ENCODE measurements at places on chromosomes 3 and 15.

- DNase-seq = no peak
Observed at GRCh38 chr3:107241217-107241616, 136.0 kb upstream of the CCDC54 start.

DNA sequence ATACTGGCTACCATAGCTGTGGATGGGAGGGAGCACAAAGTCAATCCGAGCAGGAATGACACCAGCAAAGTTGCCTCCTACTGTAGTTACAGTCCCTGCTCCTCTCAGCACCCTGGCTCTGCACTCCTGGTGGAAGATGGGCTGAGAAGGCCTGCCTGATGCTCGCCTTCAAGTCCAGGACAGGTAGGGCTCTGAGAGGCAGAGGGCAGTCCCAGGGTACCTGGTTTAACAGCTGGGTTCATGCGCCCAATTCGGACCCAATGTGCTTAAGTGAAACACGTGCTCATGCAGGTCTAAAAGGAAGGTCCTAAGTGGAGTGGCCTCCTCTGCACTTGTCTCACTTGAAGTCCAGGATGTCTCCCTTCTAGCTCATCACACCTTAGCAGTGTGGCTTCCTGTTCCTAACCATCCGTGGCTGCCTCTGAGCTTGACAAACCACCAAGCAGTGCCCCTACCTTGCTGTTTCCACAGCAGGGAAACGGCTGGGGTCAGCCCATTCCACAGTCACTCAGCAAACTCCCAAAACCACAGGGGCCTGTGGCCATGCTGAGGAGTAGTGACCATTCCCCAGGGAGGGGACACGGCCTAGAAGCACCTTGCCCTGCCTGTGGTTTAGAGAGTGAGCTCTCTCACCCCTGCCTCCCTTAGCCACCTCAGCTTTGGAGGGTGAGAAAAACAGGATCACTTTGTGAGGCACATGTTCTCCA lies 3.9 kb upstream of the MUSTN1 start:
- no peak for DNase-seq

DNA sequence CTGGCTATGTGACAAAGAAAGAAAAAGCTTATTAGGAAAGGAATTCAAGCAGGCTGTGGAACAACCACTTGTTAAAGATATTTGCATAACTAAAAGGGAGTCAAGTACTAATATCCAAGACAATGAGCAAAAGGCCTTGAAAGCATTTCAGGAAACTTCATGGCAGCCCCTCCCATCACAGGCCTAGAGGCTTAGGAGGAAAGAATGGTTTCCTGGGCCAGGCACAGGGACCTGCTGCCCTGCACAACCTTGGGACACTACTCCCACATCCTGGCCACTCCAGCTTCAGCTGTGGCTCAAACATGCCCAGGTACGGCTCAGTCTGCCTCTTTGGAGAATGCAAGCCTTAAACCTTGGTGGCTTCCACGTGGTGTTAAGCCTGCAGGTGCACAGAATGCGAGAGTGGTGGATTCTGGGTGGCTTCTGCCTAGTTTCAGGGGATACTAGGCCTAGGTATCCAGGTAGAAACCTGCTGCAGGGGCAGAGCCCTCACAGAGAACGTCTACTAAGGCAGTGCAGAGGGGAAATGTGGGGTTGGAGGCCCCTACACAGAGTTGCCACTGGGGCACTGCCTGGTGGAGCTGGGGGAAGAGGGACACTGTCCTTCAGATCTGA lies 121.6 kb downstream of the OPA1 start:
- DNase-seq = no peak

- DNase-seq = no peak
Observed at GRCh38 chr15:82530006-82530405, 10.3 kb downstream of the RPS17 start.

- DNase-seq = no peak
Observed at GRCh38 chr3:79881431-79881830, 113.6 kb upstream of the ROBO1 start.

- no peak for DNase-seq
Observed at GRCh38 chr3:19947549-19948225, 790 bp downstream of the RAB5A start.

- DNase-seq = no peak
Observed at GRCh38 chr3:128933922-128934253, 54.5 kb downstream of the ACAD9 start.

DNA sequence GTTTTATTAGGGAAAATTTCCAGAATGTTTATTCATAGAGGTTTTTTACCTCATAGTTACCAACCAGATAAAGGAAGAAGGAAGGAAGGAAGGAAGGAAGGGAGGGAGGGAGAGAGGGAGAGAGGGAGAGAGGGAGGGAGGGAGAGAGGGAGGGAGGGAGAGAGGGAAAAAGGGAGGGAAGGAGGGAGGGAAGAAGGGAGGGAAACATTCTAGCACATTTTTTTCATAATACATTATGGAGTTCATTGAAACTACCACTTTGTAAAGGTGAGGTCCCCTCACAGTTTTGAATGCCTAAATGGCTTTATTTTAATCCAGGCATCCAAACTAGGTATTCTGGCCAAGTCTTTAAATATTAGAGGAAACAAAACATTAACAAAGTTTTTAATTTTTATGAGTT lies 1049.1 kb downstream of the ROBO1 start:
- DNase-seq = no peak

GRCh38 chr15:80093854-80094418 lies 34.5 kb downstream of the ZFAND6 start:
- no peak for DNase-seq

DNA sequence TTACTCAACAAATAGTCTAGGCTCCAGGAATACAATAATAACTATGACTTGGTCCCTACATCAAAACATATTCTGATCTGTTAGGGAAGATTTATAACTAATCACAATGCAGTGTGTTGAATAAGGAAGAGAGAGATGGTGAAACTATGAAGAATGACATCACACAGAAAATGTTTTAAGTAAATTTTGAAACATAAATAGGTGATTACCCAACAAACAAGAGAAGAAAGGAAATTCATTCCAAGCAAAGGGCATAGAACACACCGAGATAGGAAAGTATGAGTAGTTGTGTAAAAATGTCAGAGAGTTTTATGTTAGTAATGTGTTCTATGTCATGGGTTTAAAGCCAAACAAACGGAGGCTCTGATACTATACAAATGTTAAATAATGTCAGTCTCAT lies 13.4 kb downstream of the SEC62 start:
- no peak for DNase-seq

DNA sequence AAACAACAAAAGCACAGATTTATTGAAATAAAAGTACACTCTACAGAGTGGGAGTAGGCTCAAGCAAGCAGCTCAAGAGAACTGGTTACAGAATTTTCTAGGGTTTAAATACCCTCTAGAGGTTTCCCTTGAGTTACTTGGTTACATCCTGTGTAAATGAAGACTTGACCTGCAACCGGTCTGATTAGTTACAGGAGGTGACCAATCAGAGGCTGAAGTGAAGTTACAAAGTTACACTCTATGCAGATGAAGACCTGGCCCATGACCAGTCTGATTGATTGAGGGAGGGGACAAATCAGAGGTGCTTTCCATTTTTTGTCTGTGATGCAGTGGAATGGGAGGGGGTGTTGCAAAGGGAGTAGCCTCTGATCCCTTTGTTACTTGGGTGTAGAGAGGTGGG lies 723.4 kb downstream of the ZPLD1 start:
- no peak for DNase-seq

DNA sequence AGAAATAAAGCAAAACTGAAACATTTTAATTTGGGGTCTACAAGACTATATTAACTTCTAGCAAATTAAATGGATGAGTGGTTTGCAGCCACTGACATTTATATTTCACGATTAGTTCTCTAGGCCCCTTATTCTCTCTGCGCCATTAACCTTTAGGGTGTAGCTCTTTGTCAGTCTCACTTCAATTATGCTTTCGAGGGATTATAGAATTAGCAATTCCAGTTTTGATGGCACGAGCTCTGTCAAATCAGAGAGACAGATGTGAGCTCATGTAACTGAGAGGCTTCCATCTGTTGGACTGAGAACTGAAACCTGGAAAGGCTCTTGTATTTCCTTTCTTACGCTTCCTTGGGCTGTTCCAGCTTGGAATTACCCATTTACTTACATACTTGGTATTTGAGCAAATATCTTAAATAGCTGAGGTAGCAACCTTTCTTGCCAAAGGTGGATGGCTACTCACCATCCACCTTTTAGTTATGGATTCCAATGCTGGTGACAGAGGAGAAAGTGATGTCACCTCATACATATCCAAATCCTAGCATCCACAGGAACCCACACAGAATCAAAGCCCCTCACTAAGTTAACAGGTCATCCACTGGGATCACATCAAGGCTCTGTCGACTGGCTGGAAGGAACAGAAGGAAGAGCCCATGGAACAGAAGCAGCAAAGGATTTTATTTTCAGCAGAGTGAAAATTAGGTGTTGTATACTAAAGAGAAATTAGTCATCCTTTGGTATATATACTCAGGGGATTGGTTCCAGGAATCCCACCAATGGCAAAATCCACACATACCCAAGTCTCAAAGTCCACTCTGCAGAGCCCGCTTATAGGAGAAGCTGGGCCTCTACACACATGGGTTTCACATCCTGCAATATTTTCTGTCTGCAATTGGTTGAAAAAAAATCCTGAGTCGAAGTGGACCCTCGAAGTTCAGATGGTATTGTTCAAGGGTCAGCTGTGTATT lies 20.8 kb downstream of the VGLL4 start:
- DNase-seq = no peak

GRCh38 chr15:95446854-95447253 lies 883.6 kb upstream of the NR2F2 start:
- DNase-seq = no peak

DNA sequence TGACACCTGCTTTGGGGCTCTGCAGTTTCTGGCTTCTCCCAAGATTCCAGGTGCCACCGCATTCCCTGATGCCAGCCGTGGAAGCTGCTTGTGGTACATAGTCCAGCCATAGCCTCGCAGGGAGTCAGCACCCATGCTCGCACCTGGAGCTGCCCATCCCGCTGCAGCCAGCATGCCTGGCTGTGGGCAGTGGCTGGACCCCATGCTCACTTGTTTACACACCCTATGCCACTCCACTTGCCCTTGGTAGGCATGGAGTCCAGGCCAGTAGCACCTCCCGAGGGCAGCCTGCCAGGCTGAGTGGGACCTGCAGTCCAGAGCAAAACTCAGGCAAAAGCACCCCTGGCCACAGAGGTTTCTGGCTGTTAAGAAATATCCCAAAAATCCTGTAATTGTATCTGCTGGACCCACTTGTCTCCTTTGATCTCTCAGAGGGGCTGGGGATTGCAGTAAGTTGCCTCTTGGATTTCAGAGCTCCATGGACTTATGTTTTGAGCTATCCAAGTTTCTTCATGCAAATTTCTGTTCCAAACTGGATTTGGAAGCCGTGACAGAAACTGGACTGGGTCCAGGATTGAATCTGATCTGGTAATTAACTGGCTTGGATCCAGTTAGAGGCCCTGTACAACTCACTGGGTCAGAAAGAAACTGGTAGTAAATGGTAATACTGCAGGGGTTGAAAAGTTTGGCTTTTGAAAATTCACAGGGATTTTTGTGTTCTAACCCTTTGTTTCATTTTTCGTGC lies 149.3 kb downstream of the FMN1 start:
- no peak for DNase-seq

DNA sequence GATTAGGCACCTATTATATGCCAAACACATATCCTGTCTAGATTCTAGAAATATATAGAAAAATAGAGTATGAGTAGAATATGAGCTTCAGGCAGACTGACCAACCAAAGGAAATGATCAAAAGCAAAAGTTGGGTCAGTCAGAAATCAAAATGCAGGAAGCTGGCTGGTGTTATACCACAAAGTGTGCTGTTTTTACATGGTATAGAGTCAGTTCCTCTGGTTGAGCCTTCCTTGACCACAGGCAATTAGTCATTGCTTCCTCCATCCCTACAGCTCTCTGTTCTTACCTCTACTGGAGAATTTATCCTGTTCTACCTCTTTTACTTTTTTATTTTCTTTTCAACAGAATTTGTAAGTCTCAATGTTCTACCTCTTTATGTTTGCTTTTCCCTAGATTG lies 149.8 kb downstream of the TMCO5A start:
- DNase-seq = no peak

DNA sequence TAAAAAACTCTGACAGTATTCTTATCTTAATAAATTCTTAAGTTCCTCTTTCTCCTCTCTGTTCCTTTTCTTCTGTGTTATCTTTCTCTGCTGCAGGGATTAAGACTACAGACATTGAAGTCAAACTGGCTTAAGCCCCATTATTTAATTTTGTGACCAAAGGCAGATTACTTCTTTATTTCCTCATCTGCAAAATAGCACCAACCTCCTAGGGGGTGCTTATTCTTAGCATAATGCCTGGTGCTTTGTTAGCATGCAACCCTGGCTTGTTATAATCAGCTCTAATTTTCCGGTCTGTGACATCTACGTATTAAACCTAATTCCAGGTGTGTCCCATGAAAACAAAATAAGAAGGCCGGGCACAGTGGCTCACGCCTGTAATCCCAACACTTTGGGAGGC lies 23.8 kb downstream of the SEMA6D start:
- no peak for DNase-seq

GRCh38 chr3:103195216-103195615 lies 760.4 kb downstream of the ZPLD1 start:
- DNase-seq = no peak

GRCh38 chr3:144511346-144511745 lies 539.7 kb downstream of the DIPK2A start:
- DNase-seq = no peak

GRCh38 chr3:69014022-69014580 lies 617 bp upstream of the EOGT start:
- no peak for DNase-seq

- no peak for DNase-seq
Observed at GRCh38 chr3:146133441-146133840, 27.5 kb downstream of the PLOD2 start.

GRCh38 chr3:149603126-149604074 lies 54.4 kb downstream of the WWTR1 start:
- no peak for DNase-seq

DNA sequence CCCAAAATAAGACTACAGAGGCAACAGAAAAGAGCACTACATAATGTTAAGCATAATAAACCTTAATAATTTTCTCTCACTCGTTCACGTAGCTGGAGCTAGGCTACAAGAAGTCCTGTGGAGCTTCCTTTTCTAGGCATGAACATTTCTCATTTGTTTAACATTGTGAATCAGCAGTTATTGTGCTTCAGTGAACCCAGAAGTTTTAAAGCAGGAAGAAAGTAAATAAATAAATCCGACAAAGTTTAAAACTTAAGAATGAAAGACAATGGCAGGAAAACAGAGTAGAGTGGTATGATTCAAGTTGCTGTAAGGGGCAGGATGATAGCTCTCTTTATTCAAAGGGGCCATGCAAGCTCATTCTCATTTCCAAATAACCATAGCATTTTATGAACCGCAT lies 191.8 kb downstream of the LSAMP start:
- no peak for DNase-seq

GRCh38 chr3:38114875-38115644 lies 21.9 kb downstream of the ACAA1 start:
- no peak for DNase-seq

GRCh38 chr15:56295433-56295832 lies 51.8 kb upstream of the RFX7 start:
- no peak for DNase-seq
